ENCODE measurements at places on chromosomes 2 and 18.

GRCh38 chr2:201467666-201468065 is 16.1 kb downstream of the STRADB start:
- DNase-seq: no peak

GRCh38 chr2:167652401-167652800 is 595.0 kb downstream of the STK39 start:
- DNase-seq: no peak

- no peak for DNase-seq
Measured at GRCh38 chr2:163637871-163638270, 97.9 kb downstream of the FIGN start.

DNA sequence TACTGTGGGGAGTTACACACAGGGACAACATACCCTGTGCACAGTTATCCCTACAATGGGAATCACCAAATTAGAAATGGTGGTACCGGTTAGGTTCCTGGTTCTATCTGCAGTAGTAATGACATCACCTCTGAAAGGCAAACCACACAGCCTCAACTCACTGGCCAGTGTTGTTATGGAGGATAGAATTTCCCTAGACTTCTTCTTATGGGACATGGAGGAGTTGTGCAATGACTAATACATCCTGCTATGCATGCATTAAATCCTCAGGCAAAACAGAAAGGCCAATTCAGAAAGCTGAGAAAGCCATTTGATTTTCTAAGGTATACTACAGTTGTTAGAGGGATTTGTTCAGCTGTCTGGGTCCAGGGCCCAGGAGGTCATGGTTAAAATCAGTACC is 439.3 kb downstream of the TMX3 start:
- no peak for DNase-seq

- DNase-seq: no peak
Measured at GRCh38 chr2:119326938-119327337, 39.7 kb downstream of the C2orf76 start.

GRCh38 chr2:18903750-18904149 is 314.4 kb upstream of the NT5C1B start:
- DNase-seq: no peak

DNA sequence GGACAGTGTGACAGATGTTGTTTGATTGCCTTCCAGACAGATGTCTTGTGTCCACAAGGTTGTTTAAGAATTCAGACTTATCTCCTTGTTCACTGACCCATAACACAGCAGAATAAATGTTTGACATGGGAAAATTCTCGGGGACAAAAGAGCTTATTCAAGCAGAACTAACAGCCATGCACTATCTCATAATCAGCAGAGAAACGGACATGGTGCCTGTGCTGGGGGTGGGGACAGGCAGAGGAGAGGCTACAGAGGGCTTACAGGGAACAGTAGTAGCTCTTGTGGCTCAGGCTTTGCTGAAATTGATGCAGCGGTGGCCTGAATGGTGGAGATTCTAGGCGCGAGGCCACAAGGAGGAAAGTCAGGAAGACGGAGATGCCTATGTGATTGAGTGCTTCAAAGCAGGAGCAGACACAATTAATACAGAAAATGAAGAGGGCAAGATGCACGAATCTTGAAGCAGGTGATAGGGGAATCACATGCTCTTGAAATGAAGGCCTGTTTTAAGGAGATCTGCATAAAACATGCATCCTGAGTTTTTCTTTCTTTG is 62.0 kb upstream of the CAB39 start:
- no peak for DNase-seq

DNA sequence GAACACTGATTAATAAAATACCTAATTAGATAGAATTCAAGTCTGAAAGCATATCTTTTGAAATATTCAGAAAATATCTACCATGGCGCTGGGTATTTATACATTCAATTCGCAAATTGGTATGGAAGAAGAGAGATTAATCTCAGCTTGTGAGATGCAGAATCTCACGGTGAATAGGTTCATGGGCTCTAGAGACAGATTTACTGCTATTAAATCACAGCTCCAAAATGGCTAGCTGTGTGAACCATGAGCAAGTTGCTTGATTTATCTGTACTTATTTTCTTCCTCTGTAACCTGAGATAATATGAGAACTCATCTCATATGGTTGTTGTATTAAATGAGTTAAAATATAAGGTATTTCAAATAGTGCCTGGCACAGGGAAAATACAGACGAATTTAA is 556.7 kb downstream of the FBXO15 start:
- DNase-seq: no peak

GRCh38 chr2:188869550-188869949 is 104.6 kb upstream of the COL3A1 start:
- DNase-seq: no peak

DNA sequence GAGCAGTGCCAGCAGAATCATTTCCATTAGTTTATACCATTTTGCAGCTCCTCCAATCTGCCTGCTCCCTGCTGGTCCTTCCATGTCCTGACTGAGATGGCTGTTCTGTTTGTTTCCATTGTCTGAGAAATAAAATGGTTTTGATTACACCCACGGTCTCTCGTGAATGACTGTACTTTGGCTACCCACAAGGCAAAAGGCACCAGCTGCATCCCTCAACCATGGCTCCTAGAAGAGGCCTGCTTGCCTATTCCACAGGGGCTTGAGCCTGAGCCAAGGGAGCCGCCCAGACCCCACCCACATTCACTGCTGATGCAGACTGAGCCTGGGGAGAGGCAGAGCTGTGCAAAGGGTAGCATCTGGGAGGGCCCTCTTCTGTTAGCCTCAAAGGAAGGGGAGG is 31.2 kb downstream of the MARCHF4 start:
- DNase-seq: no peak

DNA sequence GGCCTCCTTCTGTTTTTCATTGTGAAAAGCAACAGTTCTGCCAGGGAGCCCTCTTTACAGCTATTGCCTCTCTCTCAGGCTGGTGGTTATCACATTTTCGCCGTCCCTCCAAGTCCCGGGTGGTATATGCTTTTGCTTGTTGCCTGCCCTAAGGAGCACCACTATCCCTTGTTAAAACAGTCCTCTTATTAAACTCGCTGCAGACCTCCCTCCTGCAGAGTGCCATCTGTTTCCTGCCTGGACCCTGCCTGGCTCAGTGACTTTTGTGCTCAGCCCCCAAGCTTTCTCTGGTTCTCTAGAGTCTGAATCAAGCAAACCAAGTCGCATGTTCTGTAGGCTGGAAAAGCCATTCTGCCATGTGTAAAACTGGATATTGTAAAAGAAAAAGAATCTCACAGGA is 72.1 kb upstream of the FHL2 start:
- no peak for DNase-seq

DNA sequence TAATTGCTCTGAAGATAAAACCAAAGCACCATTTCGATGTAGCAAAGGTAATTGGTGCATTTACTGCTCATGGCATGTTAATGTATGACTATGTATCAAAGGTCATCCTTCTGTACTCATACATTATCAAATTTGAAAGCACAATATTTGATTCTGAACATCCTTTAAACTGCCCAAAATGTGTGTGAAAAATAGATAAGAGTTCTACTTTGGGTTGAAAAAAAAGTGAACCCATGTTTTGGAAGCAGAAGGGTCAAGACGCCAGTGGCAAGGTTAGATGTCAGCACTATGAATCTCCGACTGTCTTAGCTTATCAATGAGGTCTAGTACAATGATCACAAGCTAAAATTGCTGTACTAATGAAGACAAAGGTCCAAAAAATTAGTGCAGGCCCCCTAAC is 83.1 kb downstream of the LNPK start:
- DNase-seq: no peak

DNA sequence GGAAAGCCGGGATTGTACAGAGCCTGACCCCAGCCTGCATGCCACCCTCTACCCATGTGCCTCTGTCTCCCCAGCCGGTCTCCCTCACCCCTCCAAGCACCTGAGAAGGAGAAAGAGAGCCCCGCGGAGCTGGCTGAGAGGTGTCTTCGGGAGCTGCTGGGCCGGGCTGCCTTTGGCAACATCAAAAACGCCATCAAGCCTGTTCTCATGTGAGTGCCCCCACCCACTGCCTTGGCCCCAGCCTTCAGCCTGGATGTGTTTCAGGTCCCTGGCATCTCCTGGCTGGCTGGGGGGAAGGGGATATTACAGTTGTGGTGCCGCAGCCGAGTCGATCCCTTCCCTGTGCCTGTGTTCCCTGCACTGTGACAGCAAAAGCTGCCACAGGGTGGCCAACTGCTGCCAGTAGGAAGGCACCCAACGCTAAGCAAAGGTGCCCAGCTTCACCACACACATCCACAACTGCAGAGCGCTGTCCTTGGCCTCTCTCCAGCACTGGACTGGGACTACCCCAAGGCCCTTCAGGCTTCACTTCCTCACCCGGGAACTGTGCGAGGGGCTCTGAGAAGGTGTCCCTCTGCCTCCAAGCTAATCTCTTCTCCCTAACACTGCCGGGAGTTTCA is 38.4 kb downstream of the POMC start:
- no peak for DNase-seq

DNA sequence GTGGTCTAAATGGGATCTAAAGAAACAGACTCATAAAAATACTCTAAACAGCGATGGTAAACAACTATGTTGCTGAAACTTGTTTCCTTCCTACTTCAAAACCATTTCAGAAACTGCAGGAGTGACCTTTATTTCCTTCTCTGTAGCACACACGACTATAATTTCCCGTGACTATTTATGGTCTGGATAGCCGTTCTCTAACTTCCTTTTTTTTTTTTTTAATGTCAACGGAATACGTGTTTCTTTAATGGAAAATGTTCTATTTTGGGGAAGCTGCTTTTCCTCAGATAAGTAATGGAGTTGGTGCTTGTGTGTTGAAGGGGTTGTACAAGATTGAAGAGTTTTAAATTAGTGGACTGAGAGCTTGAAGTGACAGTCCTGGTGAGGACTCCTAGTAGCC is 224.1 kb downstream of the PHLPP1 start:
- DNase-seq: no peak

- no peak for DNase-seq
Measured at GRCh38 chr2:174392706-174393105, 2.8 kb upstream of the SCRN3 start.

- DNase-seq: no peak
Measured at GRCh38 chr2:207139552-207139951, 26.2 kb downstream of the KLF7 start.

GRCh38 chr2:24625728-24626127 is 134.7 kb downstream of the NCOA1 start:
- DNase-seq: no peak

- peak; percentile 31 for DNase-seq
Measured at GRCh38 chr2:231717281-231718171, 9.2 kb downstream of the PTMA start.

GRCh38 chr2:196170606-196171247 is 651 bp downstream of the STK17B start:
- peak; percentile 76 for DNase-seq

DNA sequence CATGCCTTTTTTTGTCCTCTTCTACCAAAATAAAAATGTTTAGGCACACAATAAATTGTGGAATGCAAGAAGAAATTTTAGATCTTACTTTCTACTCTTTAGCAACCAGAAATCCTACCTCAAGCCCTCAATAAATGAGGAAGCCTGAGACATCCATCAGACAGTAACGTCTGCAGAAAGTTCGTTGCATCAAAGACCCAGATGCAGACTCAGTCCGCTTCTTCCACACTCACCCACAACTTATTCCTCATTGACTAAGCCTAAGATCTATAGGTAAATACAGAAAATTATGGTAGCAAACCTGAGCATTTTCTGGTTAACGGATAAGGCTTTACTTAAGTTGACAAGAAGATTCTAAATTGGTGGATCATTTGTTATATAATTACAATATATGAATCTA is 579.4 kb upstream of the ID2 start:
- no peak for DNase-seq

DNA sequence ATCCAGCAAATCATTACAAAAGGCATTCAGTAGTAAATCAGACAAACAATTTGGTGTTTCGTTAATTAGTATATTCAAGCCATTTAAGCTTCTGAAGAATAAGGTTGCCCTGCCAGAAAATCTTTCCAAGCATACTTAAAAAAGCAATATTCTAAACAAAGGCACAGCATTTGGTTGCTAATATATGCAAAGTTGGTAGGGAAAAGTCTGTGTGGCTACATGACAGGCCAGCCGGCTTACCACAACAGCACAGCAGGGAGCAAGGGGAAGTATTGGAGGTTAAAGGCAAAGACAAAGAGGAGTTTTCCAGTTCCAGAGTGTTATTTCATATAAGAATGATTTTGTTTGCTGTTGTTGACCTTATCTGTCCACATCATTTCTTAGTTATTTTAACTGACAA is 282.3 kb downstream of the MBD5 start:
- no peak for DNase-seq

DNA sequence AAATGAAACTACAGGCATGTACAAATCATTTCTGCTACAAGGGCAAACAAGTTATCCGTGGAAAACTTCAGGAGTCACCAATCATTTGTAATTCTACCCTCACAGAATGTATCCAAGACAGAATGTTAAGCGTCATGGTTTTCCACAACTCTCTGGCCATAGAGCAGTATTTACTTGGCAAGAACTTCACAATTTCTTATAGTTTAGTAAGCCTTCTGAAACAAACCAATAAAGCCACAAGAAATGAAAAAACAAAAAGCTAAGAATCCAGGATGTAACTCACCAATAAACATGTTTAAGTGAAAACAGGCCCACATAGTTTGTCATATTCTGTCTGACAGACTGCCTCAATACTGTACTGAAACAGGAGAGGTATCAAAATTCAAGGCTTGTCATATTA is 70.3 kb downstream of the LNPK start:
- no peak for DNase-seq

DNA sequence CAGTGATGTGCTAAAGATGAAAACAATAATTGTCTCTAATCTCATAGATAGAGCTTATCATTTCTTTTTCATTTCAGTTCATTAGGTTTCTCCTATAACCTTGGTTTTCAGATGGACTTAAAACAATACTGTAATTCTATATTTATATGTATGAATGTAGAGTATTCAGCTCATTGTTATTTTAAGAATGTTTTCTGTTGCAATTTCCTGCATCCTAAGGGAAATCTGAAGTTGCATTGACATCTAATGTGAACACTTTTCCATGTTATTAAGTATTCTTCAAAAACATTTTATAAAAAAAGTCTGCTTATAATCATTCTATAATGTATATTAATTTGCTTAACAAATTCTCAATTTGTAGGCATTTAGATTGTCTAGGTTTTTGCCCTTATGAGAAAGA is 288.9 kb downstream of the XIRP2 start:
- DNase-seq: no peak

GRCh38 chr18:41579185-41579584 is 375.8 kb upstream of the PIK3C3 start:
- no peak for DNase-seq

- DNase-seq: no peak
Measured at GRCh38 chr2:185208261-185208660, 530.3 kb upstream of the FSIP2 start.

DNA sequence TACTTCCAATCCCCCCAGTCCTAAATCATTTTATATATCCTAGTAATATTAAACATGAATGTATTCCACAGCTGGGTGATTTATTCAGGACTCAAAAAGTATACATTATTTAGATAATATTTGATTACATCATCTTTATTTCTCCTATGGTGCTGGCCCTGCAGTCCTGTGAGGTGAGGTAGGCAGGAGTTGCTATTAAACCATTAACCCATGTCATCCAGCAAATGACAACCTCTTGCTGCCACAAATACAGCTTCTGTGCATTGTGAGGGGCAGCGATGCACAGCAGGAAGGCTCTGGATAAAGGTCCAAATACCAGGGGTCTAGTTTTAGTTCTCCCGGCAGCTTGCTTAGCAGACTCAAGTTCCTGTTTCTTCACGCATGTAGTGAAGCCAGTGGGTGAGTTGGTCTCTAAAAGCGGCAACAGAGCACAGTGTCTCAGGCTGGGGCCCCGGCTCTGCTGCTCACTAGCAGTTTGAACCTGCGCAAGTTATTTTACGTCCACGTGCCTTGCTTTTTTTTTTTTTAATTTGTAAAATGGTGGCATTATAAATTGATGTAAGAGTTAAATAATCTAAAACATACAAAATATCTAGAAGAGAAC is 36.1 kb downstream of the INSIG2 start:
- no peak for DNase-seq

GRCh38 chr2:98761267-98761781 is 30.4 kb upstream of the MGAT4A start:
- no peak for DNase-seq
